ENCODE measurements at places on chromosomes 7 and 10.

- DNase-seq: no peak
These were observed 14.1 kb downstream of the PDZD8 start for GRCh38 chr10:117360994-117361667.

GRCh38 chr10:50991456-50992355 is 82.6 kb upstream of the PRKG1 start:
- no peak for DNase-seq

- DNase-seq: peak; percentile 78
These were observed 103.0 kb upstream of the KLF6 start for GRCh38 chr10:3887885-3888476.

- no peak for DNase-seq
These were observed 339.5 kb upstream of the TPK1 start for GRCh38 chr7:145175366-145175765.

GRCh38 chr7:116500078-116500853 is 728 bp downstream of the CAV2 start:
- no peak for DNase-seq

GRCh38 chr10:15182540-15183207 is 14.2 kb upstream of the NMT2 start:
- no peak for DNase-seq

- DNase-seq: no peak
These were observed 18.5 kb upstream of the TTYH3 start for GRCh38 chr7:2613098-2613930.

DNA sequence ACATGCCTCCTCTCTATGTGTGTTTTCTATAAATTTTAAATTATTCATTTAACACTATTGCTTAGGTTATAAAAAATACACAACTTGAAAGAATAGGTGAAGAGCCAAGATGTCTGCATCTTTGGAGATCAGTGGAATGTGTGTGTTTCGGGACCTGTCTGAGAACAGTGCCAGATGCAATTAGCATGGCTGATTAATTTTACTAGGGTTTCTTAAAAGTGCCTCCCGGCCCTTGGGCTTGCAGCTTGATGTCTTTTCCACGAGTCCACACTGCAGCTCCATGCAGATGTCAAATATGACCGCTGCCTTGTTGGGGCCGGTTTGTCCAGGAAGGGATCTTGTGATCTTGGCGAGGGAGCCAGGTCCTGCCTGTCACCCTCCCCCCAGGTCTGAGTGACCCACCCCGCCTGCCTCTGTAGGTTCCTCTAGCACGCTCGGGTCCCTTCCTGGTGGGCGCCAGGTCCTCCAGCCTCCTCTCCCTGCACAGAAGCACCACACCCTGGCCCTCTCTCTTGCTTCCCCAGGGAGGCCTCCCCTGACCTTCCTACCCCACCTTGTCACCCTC is 20.7 kb downstream of the LHPP start:
- DNase-seq: no peak

DNA sequence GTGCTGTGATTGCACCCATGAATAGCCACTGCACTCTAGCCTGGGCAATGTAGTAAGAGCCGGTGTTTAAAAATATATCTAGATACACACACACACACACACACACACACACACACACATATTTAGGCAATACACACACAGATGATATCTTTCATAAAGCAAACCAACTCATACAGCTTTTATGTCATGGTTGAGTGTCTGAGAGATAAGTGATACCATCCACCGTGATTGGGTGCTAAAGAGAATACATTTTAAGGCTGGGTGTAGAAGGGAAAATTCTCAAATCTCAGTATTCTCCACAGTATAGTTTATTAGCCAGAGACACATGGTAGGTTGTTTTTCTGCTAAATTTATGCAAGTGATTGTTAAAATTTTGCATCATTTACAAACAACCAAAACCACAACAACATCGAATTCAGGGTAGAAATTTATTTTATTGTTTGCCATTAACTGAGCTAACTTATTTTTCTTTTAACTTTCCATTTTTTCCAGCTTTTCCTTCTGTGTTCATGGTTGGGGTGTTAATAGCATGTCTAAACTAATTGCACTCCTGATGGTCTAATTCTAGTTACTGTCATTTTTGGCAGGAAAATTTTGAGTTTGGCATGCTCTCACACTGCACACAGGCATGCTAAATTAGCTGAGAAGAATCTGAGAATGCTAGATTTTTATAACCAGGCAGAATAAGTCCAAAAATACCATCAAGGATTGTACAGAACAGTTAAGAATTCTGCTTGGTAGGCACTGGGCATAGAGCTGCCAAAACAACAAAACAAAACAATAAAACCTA is 57.9 kb upstream of the SYPL1 start:
- no peak for DNase-seq

GRCh38 chr10:95756041-95756761 is at the start of gene ENTPD1:
ENTPD1 (plus strand) TSS chr10:95756163; CDS start chr10:95756240, 77 bp downstream.
- no peak for DNase-seq

GRCh38 chr10:110356628-110357245 is 52.0 kb upstream of the SMNDC1 start:
- DNase-seq: no peak

DNA sequence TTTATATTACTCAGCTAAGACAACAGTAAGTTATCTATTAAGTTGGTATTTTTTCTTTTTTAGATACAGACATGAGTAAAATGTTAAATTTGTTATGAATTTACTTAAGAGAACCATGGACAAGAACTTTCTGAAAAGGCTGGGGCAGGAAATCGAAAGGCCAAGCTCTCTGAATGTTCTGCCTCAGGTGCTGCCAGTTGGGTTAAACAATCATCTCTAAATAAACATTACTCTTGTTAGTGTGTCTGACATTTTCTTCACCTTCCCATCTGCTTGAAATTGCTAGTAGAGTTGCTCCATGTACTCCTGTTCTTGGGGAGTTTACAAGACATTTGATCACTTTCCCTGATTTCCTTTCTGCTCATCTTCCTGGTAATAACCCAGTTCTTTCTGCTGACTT is 87.5 kb downstream of the ANKRD7 start:
- no peak for DNase-seq

GRCh38 chr10:29386342-29386999 is 97.6 kb downstream of the LYZL1 start:
- peak; percentile 9 for DNase-seq

DNA sequence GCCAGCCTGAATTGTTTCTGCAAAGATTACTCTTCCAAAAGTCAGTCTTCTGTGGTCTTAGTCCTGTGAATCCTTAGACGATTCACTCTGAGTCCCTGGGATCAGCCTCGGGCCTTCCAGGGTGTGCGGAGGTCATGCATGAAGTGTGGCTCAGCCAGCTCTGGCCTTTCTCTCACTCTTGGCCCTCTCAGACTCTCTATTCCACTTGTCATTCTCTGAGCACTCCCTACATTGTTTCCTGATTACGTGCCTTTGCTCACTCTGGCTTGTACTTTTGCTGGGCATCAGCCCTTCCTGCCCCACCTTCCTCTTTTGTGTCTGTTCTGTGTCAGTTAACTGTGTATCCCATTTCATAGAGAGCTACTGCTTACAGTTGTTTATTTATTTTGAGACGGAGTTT is 36.0 kb downstream of the CCNY start:
- peak; percentile 60 for DNase-seq

- no peak for DNase-seq
These were observed 175.8 kb upstream of the PPP2R2D start for GRCh38 chr10:131724891-131725580.

GRCh38 chr7:95861041-95861440 is 88.7 kb downstream of the DYNC1I1 start:
- no peak for DNase-seq

DNA sequence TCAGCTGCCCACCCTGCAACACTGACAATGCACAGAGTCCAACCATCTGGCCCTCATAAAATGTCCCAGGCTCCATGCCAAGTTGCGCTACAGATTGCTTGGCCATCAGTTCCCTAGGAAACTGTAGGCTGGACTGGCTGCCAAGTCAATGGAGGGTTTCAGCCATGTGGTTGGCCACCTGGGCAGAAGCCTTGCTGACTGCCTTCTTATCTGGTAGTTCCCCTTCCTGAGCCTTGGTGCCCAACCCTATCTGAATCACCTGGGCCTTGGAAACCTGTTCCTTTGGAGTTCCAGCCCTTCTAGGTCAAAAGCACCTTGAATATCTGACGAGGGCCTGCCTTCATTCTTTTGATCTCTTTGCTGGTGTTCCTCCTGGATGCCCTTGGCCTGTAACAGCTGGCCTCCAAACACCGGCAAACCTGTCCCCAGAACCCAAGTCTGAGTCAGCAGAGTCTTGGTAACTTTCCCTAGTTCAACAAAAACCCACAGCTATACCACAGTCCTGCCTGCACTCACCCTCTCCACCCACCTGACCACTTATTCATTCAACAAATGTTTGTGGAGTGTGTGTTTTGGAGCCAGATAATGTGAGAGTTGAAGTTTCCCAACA is 37.4 kb upstream of the KDM7A start:
- DNase-seq: no peak

DNA sequence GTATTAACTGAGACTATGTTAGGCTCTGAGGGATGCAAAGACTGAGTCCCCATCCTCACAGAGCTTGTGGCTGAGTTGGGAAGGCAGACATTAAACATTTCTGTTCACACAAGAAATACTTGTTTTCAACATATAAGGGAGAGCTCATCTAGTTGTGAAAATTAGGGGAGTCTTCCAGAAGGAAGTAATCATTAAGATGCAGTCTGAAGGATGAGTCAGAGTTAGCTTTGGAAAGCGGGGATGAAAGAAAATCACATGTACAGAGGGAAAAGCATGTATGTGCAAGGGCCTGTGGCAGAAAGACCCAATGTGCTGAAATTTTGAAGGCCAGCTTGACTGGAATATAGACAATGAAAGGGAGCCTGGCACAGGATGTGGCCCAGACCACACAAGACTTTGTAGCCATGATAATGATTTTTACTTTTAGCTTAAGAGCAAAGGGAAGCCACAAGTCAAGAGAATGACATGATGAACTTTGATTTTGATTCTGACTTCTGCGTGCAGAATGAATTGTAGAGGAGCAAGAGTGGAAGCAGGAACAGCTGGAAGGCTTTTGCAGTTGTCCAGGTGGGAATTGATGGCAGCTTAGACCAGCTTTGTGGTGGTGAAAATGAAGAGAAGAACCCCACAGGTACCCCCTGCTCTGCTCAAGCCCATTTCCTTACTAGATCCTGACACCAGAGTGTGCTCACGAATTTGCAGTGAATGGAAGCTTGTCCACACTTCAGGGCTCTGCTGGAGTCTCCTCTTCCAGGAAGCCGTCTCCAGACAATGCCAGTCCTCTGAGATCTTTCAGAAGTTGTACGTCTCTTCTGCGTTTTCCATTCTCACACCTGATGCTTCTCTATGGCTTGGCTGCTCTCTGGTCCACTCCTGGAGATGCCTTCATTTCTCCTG is 115.6 kb downstream of the ATXN7L1 start:
- DNase-seq: peak; percentile 25

DNA sequence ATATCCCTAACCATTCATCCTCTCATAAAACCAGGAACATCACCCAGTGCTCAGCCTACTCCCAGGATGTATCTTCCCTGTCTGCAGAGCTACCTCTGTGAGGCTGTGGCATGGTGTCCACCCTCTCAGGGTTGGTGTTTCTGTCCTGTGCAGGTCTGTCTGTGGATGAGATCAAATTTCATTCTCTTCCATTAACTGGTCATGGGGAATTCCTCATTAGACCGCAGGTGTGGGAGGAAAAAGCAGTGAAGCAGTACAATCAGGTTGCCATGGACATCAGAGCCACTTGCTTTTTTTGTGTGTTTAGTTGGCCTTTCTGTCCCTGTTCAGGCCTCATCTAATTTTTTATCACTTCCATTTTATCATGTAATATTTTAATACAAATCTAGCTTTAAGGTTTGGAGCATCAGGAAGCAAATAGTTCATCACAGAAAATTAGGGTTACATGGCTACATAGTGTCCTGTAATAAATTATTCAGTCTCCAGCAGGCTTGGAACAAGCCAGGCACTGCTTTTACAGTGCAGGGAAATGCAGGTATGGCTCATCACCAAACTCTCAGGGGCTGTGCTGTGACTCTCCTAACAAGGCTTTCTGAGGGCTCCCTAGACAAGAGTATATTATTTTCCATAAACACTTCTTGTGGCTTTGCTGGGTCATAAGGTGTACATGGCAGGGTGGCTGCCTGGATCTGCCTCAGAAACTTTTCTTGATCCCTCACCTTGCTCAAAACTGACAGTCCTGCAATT is 594.9 kb upstream of the IGFBP3 start:
- DNase-seq: no peak

DNA sequence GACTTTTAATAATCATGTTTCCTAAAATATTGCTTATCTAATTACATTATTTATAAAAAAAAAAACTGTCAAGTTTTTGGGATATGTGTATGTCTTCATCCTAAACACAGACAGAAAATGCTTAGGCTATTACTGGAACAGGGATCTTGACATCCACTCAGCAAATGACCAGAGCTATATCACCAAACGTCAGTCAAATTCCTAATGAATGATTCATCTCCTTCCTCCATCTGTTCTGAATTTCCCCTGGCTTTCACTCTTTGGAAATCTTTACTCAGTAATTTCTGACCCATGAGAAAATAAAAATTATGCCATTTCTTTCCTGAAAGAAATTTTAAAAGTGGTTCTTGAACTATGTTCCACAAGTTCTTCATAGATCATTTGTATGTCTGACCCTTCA is 552.4 kb upstream of the KCND2 start:
- peak; percentile 2 for DNase-seq

DNA sequence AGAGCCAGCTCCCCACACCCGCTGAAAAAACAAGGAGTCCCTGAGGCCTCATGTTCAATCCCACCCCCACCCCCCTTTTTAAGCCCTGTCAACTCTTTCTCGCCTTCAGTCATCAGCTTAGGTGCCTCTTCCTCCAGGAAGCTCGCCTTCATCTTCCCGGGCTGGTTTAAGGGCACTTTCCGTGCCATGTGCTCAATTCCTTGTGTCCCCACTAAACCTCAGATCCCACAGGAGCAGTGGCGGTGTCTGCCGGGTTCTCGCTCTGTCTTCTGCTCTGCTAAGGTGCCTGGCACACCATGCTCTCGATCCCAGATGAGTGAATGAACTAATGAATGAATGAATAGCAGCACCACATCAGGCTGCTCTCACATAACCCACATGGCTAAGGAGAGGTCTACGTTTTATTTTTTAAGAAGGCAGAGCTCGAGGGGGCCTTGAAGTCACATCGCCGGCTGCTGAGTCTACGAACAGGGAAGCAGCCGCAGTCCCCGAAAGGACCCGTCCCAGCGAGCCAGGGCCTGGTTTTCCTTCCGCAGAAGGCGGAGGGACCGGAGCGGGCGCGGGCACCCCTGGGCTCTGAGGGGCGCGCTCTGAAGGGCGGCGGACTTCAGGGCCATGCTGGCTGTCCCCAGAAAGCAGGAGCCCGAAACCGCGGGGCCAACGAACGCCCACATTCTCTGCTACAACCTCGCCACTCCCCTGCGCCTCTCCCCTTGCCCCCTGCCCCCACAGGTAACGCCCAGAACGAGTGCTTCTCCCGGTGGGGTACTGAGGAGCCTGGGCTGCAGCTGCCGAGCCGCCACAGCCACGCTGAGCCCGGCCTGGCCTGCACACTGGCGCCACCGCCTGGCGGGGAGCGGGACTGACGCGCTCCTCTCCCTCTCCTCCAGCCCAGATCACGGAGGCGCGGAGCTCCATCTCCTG is 73.4 kb upstream of the KCNMA1 start:
- DNase-seq: peak; percentile 37

DNA sequence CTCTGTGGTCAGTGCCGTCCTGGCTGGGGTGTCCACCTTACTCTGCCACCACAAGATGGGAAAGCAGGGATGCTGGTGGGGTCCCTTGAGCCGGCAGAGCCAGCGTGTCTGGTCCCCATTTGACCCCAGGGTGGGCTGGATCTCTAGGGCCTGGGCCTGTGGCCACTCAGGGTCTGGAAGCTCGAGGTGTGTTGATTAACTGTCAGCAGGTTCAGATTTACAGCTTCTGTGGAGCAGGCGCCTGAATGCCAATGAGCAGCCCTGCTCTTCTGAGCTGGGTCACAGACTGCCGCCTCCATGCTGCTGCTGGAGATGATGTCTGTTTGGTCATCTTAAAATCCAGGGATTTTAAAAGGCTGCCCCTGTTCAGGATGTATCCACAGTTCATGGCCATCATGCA is 11.3 kb upstream of the DPYSL4 start:
- DNase-seq: no peak

Measured in HFFc6 (cell line).